ENCODE measurements at places on chromosomes 1 and 21. TPM values are rescaled to one million over a fixed set of nuclear protein-coding genes. Genes with fewer than 3 reads are reported as not detected.

Gene RNF223
- total RNA-seq, result not detected

Gene MYOG
- not detected for total RNA-seq

Gene GPR37L1
- total RNA-seq, result not detected

Gene C1QTNF12
- 0.93 TPM for total RNA-seq

Gene CELA2B
- not detected for total RNA-seq

Gene P3R3URF
- not detected for total RNA-seq

Gene HMGCS2
- not detected for total RNA-seq

Gene CAMSAP2
- total RNA-seq, result 21.0 TPM

Gene SH2D1B
- total RNA-seq, result not detected

Gene ADGRL2
- 54.0 TPM for total RNA-seq

Gene SGIP1
- total RNA-seq, result 0.05 TPM

Gene BTBD8
- 2.1 TPM for total RNA-seq

Gene TSPEAR
- total RNA-seq, result not detected

Gene HLX
- total RNA-seq, result 16.7 TPM

Gene BCAR3
- total RNA-seq, result 27.4 TPM

Gene LENEP
- total RNA-seq, result not detected

Gene DNMT3L
- not detected for total RNA-seq

Gene FBXO2
- total RNA-seq, result 0.68 TPM

Gene ADAMTS5
- 8.4 TPM for total RNA-seq

Gene S100A3
- total RNA-seq, result 11.2 TPM

Gene CLDN17
- total RNA-seq, result not detected

Gene RGSL1
- total RNA-seq, result not detected

Gene FMN2
- total RNA-seq, result not detected

Gene CCDC17
- total RNA-seq, result 0.10 TPM

Gene FAM72B
- 0.12 TPM for total RNA-seq

Gene TRIM67
- 0.15 TPM for total RNA-seq

Measured in cardiac ventricle fibroblast (primary cell).